DMS153 (cell line): ENCODE measurements at places on chromosomes 6 and 20.
A peak's percentile ranks its signal among the peaks of the same experiment; 100 is the strongest.

DNA sequence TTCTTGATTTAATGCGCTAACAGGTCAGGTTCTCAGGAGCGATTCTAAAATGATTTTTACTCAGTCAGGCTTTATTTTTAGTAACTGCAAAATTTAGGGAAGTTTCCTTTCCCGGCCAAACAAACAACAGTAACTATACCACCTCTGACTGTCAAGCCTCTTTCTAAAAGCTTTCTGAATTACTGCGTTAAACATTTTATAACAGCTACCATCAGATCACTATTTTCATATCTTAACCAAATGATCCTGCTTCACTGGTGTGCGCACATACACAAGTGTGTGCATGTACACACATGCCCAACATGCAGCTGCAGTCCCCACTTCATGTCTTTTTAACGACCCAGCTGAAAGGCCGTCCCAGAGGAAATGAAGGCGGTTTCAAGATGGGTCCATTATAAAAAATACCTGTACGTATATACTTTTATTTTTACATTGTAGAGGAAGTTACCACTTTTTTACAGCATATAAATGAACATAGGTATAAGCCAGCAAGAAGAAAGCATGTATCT, 25.0 kb downstream of the TMEM242 start:
- DNase-seq: no peak

DNA sequence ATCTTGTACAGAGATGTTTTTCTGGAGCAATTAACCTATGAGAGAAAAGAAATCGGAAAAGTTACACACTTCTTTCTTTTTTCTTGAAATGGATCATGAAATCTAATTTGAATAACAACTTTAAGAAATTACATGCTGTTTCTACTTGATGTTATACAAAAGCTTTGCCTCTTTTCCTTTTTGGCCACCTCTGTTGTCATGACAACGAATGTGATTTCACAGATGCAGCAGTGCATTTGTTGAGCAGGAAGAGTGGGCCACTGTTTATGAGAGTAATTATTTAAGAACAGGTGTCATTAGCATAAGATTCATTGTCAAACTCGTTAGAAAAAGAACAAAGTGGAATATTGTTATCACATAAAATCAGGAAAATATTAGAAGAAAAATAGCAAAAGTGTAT, 148.3 kb upstream of the IMPG1 start:
- no peak for DNase-seq

GRCh38 chr6:133786016-133786415, 102.9 kb upstream of the TCF21 start:
- DNase-seq: no peak

DNA sequence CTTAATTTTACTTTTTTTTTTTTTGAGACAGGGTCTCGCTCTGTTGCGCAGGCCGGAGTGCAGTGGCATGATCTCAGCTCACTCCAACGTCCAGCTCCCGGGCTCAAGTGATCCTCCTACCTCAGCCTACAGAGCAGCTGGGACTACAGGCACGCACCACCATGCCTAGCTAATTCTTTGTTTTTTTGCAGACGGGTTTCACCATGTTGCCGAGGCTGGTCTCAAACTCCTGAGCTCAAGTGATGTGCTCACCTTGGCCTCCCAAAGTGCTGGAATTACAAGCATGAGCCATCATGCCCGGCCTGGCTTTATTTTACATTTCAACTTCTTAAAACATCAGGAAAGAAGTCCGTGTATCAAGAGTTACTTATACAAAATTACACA, 5.7 kb downstream of the OSER1 start:
- no peak for DNase-seq

GRCh38 chr6:166935353-166935752, 21.0 kb downstream of the RNASET2 start:
- no peak for DNase-seq

DNA sequence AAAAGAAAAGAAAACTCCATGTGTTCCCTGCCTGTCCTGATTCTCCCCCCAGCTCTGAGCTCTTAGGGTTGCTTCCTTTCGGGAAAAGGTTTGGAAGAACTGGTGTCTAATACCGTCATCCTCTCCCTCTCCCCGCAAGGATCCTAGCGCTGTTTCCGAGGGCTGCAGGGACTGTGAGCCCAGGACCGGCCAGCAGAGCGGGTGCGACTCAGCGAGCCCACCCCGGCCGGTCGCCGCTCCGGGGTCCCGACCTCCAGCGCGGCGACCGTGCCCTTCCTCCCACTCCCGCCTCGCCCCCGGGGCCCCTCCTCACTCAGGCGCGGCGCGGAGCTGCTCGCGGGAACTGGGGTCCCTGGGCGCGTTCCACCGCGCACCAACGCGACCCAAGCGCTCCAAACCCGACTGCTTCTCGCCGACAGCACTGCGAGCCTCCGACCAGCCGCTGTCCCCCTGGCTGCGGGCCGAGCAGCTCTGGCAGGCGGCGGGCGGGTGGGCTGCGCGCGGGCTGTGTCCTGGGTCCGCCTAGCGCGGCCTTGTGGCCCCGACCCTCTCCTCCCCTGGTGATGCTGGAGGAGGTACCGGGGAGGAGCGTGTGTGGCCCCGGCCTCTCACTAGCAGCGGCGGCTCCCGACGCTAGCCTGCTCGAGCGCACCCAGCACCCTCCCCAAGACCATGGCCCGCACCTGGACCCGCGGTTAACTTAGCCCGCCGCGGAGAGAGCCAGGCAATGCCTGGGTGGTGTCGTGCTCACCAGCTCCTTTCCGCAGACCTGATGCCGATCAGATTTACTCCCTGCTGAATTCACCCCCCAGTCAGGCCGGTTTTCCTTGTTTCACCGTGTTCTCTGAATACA, at the start of gene PLA2G7:
Gene PLA2G7 (minus strand): TSS at position 509 of the 853 bp plus-strand sequence. CDS start 12,484 bp downstream, outside the sequence.
- DNase-seq: no peak

GRCh38 chr6:148885925-148886845, 139.4 kb downstream of the UST start:
- peak; percentile 22 for DNase-seq

- DNase-seq: no peak
Observed at GRCh38 chr20:47492284-47492683, 9.4 kb upstream of the NCOA3 start.

GRCh38 chr6:89360415-89360999, 8.0 kb upstream of the UBE2J1 start:
- no peak for DNase-seq

DNA sequence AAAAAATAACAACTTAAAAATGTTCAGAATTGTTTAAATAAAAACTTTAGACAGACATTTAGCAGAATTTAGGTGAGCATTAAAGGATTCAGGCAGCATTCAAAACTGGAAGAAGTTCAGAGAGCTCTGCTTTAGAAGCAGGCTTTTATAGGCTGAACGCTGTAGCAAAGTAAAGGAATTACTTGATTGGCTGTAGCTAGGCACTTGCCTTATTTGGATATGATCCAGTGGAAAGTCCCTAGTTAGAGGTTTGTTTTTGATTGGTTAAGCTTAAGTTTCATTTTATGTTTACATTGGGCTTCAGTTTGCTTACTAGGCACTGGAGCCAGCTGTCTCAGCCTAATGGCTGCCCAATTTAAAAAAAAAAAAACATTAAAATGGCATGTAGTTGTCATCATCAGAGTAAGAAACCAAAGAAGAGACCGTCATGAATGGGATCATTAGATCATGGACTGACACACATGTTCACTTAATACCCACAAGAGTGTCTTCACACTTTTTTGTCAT, 65.1 kb downstream of the CBFA2T2 start:
- DNase-seq: peak; percentile 99

GRCh38 chr20:53466279-53466678, 127.4 kb downstream of the ZNF217 start:
- DNase-seq: no peak

DNA sequence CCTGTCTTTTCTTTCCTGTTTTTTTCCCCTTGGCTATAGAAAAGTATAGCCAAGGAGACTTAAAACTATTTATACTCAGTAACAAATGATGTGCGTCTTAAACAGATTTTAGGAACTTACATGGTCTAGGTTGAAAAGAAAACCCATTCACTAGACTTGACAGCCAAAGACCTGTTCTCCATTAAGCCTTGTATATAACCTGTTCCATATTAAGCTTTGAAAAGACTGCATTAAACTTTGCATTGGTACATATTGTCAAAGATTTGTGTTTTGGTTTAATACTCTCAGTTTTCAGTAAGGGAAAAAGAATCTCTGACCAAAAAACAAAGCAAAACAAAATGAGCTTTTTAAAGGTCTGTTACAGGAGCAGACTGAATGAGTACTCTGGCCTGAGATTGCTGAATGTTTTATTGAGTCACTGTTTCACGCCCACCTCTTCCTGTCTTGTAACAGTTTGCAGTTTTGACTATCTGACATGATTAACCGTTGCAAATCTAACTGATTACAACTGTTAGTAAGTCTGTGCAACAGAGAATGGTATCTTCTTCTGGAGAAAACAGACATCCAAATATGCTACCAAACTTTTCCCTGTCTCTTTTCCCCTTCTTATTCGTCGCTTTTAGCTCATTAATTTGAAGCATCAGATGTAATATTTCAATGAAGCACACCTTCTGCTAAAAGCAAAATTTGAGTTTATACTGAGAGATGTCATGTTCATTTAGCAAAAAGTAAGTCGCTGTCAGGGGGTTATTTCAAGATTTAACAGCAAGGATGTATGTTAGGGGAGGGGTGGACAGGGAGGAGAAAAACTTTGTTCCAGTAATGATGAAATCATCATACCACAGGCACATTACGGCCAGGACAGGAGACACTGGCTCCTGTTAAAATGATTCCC, 59.1 kb upstream of the SUPT3H start:
- no peak for DNase-seq

- DNase-seq: no peak
Observed at GRCh38 chr6:79554305-79554704, 17.1 kb upstream of the LCA5 start.

DNA sequence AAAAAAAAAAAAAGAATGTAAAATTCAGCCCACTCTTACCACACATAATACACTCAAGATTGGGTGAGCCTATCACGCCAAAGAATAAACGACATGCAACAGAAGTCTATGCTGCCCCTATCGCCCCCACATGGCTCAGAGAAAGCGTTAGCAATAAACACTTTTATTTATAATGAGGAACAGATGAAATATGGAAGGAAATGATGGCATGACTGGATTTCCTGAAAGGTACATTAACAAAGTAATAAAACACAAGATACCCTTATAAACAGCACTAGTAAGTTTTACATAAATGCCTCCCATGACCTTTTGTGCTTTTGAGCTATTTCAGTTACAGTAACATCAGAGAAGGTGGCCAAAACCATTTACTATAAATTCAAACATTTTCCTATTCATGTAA, 71.4 kb upstream of the SCAF8 start:
- DNase-seq: no peak

DNA sequence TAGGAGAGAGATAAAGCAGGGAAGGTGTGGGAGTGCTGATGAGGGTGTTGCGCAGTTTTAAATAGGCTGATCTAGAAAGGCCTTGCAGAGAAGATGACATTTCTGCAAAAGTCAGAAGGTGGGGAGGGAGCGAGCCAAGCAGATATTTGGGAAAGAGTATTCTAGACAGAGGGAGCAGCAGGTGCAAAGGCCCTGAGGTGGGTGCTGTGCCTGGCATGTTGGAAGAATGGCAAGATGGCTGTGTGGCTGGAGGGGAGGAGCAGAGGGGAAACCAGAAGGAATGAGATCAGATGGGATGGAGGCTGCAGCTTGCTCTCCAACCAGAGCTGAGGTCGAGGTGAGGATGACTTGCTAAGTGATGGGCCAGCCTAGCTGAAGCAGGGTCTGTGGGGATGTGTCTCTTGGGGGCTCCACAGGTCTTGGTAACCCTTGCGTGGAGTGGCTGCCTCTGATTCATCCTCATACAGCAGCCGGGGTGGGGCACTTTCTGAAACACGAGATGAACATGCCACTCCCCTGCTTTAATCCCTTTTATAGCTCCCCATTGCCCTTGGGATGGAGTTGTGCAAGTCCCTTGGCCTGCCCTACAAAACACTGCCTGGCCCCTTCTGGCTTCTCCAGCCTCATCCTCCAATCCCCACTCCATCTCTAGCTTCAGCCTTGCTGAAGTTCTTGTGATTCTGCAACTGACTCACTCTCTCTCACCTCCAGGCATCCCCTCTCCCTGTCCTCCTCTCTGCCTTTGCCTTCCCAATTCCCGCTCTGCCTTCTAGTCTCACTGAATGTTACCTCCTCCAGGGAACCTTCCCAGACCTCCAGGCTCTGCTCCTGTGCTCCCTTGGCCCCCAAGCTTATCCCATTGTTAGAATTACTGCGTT, 94.1 kb downstream of the CDH22 start:
- no peak for DNase-seq

DNA sequence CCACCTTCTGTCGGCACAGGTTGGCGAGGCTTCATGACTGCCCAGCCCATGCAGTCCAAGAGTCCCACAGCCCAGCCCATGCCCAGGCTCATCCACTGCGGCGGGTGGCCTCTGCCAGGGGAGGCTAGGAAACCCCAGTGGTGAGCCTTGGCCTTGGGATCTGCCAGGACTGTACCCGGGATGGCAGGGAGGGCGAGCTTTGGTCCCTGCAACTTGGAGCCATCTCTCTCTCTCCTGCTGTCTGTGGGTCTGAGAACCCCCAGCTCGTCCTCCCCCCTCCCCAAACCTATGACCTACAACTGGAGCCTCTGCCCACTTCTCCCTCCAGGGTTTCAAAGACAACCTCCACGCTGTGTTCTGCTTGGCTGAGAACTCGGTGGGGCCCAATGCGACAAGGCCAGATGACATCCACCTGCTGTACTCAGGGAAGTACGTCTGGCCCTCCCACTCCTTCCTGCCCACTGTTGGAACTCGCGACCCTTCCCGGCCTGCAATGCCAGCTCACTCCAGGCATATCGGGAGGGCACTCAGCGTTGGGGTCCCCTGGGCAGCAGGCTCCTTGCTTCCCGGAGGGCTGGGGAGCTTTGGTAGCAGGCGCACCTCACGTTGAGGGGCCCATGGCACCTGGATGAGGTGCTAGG, 19.7 kb downstream of the NPEPL1 start:
- DNase-seq: no peak

DNA sequence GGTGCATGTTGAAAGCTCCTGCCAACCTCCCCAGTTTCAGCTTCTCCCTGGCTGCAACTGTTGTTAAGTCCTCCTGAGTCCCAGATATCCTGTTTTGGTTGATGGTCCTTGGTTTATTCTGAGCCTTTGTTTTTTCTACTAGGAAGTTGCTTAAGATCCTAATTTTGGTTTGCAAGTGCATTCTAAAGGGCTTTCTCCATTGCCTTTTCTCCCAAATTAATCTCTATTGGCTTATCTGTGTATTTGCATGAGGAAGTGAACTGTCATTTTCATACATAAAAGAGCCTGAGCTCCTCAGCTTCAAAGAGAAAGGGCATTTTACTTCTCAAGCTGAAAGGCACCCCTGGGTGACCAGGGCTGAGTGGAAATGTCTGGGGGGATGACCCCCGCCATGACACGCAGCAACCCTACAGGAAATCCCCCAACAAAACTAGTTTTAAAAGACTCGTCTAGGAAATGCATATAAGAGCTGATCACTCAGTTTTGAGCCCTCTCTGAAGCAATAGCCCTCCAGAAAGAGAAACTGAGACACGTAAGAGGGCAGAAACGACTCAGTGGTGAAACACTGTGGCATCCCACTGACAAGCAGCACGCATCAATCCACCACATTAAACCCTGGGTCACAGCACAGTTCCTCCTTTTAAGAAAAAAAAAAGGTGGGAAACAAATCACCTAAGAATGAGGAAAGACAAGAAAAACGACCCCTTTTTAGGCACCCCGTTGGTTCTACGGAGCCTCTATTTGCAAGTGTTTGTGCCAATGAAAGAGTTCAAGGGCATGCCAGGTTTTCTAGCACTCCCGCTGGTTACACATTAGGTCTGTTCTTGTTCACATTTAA, 140.9 kb downstream of the THBS2 start:
- DNase-seq: no peak

GRCh38 chr20:33606118-33606771, 55.9 kb upstream of the C20orf144 start:
- DNase-seq: no peak
